ENCODE measurements at places on chromosomes 7 and 10. TPM values are rescaled to one million over a fixed set of nuclear protein-coding genes. Genes with fewer than 3 reads are reported as not detected.

Gene PAX4
- total RNA-seq = not detected

Gene MYL10
- not detected for total RNA-seq

Gene C7orf57
- not detected for total RNA-seq

Gene SPDYE2B
- total RNA-seq = not detected

Gene GIMAP8
- total RNA-seq = not detected

Gene TPST1
- 41.2 TPM for total RNA-seq

Gene SPDYE11
- total RNA-seq = 0.11 TPM

Gene XPNPEP1
- total RNA-seq = 87.7 TPM

Gene SYT15
- 3.0 TPM for total RNA-seq

Gene TRIL
- total RNA-seq = 13.4 TPM

Gene SYT15B
- total RNA-seq = 0.73 TPM

Gene PTEN
- 72.7 TPM for total RNA-seq

Gene MRLN
- total RNA-seq = not detected

Gene ADCY1
- 4.7 TPM for total RNA-seq

Gene TFR2
- 0.38 TPM for total RNA-seq

Gene MINPP1
- total RNA-seq = 23.2 TPM

Gene MSS51
- 4.9 TPM for total RNA-seq

Gene LIPM
- total RNA-seq = not detected
